ENCODE measurements at places on chromosomes 7 and 10. TPM values are rescaled to one million over a fixed set of nuclear protein-coding genes. Genes with fewer than 3 reads are reported as not detected.

The NPSR1 gene
- total RNA-seq = not detected

The NEUROD6 gene
- total RNA-seq = not detected

The SP8 gene
- not detected for total RNA-seq

The PLEKHS1 gene
- total RNA-seq = 0.22 TPM

The TMUB1 gene
- total RNA-seq = 65.4 TPM

The RSPH10B2 gene
- total RNA-seq = 0.66 TPM

The LRRC18 gene
- not detected for total RNA-seq
